ENCODE measurements at places on chromosomes 7 and 10.

- no peak for DNase-seq
These were observed 422 bp downstream of the AP1S1 start for GRCh38 chr7:101154693-101155102.

DNA sequence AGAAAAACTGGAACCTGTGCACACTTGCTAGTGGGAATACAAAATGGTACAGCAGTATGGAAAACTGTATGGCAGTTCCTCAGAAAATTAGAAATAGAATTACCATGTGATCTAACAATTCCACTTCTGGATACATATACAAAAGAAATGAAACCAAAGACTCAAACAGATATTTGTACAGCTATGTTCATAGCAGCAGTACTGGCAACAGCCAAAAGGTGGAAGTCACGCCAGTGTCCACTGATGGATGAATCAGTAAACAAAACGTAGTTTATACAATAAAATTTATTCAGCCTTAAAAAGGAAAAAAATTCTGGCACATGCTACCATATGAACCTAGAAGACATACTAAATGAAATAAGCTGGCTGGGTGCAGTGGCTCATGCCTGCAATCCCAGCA lies 23.0 kb downstream of the IDE start:
- no peak for DNase-seq

DNA sequence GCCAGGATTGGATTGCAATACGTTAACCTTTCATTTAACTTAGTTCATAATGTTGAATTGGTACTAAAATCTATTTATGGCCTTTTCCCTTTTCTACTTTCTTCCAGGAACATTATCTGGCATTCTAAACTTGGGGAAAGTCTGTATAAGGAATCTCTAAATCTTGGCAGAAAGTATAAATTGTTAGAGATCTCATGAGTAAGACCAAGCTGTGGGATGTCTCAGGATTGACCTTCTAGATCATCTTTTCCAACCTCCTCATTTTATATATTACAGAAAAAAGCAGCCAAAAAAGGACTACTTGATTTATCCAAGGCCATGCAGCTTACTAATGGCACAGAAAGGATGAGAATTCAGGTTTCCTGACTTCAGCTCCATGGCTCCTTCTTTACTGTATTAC lies 598.3 kb downstream of the INHBA start:
- DNase-seq = no peak

- no peak for DNase-seq
These were observed 119.8 kb downstream of the ITGB8 start for GRCh38 chr7:20450536-20450935.

DNA sequence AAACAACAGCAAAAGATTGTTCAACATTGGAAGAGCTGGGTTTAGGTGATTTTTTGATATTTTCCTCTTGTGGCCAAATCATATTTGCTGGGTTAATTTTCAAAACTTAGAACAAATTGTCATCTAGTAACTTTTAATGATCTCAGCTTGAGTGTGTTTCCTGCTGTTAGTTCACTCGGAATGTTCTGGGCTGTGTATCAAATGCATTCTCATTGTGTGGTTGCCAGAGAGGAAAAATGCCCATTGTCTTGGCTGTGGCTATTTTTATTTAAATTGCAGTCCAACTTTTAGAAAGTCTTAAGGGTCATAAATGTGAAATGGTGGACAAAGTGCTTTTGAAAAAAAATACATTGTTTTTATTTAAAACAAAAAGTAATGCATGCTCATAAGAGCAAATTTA lies 542.0 kb downstream of the TNS3 start:
- DNase-seq = no peak

GRCh38 chr7:2261611-2262010 lies 19.6 kb downstream of the NUDT1 start:
- DNase-seq = no peak
